ENCODE measurements at places on chromosomes 5 and 9.

- DNase-seq = no peak
These were observed 295.4 kb upstream of the HAPLN1 start for GRCh38 chr5:84016085-84016484.

- no peak for DNase-seq
These were observed 276.9 kb upstream of the WWC1 start for GRCh38 chr5:168014433-168015123.

GRCh38 chr5:172162323-172162986 lies 25.6 kb downstream of the STK10 start:
- DNase-seq = no peak

DNA sequence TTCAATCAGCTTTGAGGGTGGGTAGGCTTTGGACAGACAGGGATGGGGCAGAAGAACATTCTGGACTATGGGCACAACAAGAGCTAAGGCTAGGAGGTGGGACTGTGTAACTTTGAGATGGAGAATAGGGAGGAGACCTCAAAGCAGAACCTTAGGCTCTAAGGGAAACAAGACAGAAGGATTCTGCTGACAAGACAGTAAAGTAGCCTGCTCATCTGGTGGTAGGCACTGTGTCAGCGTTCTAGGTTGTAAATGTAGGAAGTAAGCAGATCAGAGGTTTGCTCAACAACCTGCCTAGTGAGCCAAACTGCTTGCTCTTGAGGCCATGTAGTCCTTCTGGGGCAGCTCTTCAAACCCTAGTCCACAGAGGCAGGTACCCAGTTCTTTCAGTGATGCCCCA lies 15.0 kb upstream of the IL12B start:
- DNase-seq = peak; percentile 41

DNA sequence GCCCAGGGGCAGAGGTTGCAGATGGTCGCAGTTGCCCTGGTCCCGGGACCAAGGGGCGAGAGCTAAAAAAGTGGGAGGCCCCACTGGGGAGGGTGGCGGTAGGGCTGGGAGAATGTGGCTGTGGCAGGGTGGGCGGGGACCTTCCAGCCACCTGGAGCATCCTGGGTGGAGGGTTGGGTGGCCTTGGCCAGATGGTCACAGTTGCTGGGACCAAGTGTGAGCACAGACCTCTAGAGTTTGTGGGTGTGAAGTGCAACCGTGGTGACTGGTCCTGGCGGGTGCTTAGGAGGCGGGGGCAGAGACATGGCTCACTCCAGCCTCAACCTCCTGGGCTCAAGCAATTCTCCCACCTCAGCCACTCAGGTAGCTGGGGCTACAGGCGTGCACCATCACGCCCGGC lies 5.7 kb upstream of the TRAF2 start:
- no peak for DNase-seq

DNA sequence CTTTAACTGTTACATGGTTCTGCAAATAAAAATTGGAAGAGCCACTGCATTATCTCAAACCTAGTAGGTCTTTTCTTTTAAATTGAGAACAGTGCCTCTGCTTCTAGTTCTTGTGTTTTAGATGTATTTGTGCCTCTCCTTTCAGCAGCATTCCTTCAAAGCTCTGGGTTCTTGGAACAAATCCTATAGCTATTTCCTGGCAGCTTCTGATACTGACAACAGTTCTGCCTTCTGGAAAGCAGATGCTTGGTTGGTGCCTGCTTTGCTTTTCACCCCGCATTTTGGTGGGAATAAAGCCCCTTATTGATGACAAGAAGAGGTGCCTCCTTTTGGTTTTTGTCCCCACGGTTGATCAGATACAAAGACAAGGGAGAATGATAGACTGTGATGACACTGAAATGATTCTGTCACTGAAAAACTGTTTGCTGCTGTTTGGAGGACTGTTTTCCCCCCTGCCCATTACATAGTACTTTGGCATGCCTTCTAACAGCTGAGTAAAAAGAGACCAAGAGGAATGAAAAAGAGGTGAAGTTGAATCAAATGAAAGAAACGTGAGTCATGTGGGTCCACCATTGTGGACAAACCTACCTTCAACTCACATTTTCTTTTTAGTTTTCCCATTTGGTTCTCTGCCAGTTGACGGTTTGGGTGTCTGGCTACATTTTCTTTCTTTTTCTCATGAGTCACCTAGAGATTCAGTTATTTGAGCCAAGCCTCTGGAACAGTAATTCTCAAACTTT lies 5.6 kb downstream of the PTCD2 start:
- no peak for DNase-seq

GRCh38 chr5:36378551-36378950 lies 76.8 kb upstream of the RANBP3L start:
- DNase-seq = no peak

DNA sequence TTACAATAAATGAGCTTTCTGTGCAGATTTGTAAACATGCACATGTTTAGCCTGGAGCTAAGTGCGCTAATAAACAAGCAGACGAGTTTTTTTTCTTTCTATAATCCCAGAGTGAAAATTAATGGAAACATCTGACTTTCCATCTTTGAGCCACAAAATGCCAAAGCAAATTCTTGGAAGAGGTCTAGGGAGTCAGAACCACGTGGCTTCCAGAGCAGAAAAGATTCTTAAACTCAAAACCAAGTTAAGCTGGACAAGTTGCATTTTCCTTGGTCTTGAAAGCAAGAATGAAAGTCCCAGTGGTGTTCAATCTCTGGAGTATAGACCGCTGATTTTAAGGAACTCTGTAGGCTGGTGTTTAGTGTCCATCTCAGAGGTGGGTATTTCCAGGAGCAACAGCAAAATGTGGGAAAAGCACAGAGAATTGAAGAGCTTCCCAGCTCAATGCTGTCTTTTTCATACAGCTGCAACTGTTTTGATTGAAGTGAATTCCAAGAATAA lies 71.4 kb downstream of the MYO10 start:
- no peak for DNase-seq

DNA sequence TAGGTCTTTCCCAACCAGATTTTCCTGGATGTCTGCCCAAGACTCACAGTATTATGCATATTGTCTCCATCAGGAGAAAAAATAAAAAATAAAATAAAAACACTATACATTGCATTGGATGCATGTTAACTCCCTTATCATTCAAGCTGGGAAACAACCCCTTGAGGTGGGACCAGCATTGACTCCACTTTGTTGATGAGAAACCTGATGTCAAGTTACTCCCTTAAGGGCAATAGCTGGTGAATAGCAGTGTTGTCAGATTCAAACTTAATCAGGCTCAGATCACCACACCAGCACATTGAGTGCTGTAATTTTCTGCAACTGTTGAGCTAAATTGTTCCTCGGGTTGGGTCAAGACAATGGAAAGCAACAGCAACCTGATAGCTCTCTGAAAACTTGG lies 264.0 kb upstream of the TRIM32 start:
- no peak for DNase-seq

DNA sequence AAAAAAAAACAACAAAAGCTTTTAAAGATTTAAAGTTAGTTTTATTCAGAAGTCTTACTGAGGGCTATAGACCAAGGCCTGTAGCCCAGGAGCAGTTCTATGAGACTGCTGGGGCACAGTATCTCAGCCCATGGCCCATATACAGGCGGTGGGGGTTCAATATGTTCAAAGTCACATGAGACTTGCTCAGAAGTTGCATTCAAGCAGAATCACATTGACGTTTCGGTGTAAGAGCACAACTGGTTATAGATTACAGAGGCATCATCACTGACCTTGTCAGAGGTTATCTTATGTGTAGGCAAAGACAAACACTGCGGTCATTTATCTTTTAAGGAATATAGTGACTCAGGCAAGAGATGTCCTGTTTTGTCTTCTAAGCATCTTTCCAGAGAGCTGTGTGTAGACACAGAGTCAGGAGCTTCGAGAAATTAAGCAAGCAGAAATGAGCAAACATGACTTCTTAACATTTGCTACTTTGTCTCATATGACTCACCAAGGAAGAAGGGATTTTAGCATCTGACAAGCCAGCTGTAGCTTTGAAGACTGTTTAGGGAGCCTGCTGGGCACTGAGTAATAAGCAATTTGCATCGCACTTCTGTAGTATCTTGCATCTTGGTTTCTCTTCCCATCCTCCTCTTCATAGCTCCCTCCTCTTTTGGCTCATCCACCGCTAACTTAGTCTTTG lies 12.9 kb upstream of the F2RL1 start:
- DNase-seq = no peak

DNA sequence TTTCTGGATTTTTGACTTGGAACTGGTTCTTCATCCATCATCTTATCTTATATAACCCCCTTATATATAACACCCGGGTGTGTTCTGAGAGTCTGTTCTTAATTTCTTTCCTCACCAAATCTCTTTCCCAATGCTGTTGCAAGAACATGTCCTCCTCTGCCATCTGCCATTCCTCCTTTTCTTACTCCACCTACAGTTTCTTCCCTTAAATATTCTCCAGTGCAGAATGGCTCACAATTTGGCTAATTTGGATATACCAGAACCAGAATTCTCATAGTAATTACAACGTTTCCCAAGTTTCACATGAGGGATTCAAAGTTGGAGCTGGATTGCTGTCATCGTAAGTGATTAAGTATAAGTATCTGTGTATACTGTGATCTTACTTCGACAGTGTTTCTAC lies 28.0 kb downstream of the SKP2 start:
- DNase-seq = no peak

- DNase-seq = no peak
These were observed 65.3 kb downstream of the CSNK1A1 start for GRCh38 chr5:149485655-149486615.

GRCh38 chr9:136074706-136075105 lies 20.4 kb downstream of the NACC2 start:
- no peak for DNase-seq

- no peak for DNase-seq
These were observed 108.4 kb upstream of the LARP1 start for GRCh38 chr5:154646745-154647113.

DNA sequence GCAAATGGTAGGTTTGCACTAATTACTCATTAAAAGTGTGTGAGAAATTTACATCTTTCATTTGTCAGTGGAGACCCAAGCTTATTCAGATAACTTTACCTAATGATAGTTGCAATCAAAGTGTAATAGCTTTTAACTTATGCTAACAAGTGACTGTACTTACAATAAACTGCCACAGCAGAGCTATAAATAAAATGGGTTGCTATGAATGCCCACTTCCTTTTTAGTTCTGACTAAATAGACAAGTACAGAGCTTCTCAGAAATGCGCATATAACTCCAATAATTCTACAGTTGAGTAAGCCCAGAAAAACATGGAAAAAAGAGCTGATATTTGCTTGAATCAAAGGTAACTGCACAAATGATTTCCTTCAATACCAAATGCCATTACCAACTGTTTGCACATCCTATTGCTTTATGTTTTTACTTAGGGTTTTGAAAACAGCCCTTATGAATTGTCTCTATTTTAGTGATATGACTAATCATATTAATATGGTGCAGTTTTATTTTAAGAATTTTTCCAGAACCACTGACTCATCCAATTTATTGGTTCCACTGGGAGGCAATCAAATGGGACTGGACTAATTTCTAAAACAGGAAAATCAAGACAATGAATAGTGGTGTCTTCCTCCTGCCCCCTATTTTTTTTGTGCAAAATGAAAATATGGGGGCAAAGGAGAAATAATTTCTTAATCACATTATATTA lies 84.1 kb downstream of the PPP2R2B start:
- DNase-seq = no peak

GRCh38 chr5:136332223-136333015 lies 32.9 kb downstream of the TRPC7 start:
- DNase-seq = no peak

- no peak for DNase-seq
These were observed 13.8 kb downstream of the ST8SIA4 start for GRCh38 chr5:100889165-100889743.

GRCh38 chr5:59569608-59570334 lies 323.8 kb downstream of the PDE4D start:
- no peak for DNase-seq

DNA sequence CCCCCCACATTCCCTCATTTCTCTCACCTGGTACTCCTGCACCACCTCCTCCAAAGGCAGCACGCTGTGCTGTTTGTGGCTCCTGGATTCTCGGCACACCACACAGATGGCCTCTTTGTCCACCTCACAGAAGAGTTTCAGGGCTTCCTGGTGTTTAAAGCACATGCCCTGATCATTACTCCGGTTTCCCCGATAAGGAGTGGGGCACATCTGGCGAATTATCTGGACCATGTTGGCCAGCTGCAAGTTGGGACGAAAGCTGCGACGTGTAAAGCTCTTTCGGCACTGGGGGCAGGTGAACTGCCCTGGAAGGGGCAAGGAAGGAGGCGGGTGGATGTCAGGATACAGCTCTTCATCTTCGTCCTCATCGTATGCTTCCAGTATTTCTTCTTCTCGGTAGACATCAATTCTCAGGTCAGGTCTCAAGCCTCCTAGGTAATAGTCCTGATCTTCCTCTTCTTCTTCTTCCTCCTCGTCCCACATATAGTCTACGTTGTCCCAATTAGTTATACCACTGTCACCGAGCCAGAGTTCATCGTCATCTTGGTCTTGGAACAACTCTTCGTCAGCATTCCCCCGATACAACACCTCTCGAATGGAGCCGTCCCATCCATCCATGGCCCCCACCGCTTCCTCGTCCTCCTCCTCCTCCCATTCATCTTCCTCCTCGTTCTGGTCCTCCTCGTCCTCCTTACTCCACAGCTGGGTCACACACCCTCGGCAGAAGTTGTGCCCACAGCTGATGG lies 796 bp downstream of the TRIM52 start:
- DNase-seq = no peak

- no peak for DNase-seq
These were observed 36.6 kb downstream of the NNT start for GRCh38 chr5:43639566-43639965.

GRCh38 chr5:55134053-55134722 lies 25.8 kb upstream of the GPX8 start:
- no peak for DNase-seq

DNA sequence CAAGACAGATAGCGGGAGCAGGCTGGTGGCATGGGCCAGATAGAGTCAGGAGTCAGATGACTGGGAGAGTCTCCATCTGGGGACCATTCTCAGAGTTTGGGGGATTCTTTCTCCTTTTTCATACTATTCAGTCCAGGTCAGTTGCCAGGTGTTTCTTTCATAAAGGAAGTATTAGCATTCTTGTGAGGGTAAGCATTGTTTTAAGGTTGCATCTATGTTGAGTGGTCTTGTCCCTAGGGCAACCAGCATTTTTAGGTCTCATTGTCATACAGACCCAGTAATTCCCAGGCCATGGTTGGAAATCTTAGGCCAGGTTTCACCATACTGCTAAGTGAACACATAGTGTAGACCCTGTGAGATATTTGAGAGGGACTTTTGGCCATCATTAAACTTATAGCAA lies 122.3 kb upstream of the POC5 start:
- DNase-seq = no peak

- no peak for DNase-seq
These were observed 15.7 kb upstream of the GSN start for GRCh38 chr9:121252104-121252851.

DNA sequence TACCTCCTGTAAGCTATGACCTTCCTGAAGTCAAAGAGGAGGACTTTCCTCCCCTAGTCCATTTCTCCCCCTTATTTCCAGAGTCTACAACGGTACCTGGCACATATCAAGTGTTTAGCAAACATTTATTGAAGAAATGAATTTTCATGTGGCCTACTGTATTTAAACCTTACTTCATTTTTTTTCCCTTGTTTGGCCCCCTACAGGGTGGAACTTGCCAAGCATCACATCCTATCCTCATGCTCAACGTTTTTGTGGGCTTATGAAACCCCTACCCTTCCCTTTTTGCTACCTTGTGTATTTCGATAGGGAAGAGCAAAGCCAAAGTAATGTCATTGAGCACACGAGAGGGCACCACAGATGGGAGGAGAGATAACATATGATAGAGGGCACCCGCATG lies 1857.8 kb upstream of the WWC1 start:
- no peak for DNase-seq
